Adrenal gland (tissue), 19 donors: ENCODE measurements at places on chromosomes 13 and 19. TPM values are rescaled to one million over a fixed set of nuclear protein-coding genes. Genes with fewer than 3 reads are reported as not detected.

The VAV1 gene
- polyA plus RNA-seq: 4.7 TPM

GRCh38 chr13:80665792-80666333 is 324.9 kb upstream of the SPRY2 start:
- no peaks in the 10 kb centered on the region for H3K27me3 ChIP-seq
- no peaks in the 10 kb centered on the region for H3K4me1 ChIP-seq
- no peak overlapping the region for H3K27ac ChIP-seq
- DNase-seq: no peak

GRCh38 chr13:94123557-94123956 is 355.9 kb downstream of the DCT start:
- H3K27ac ChIP-seq: no peak overlapping the region
- H3K36me3 ChIP-seq: no peaks in the 10 kb centered on the region
- H3K4me1 ChIP-seq: peaks cover 15% of the 10 kb centered on the region
- H3K27me3 ChIP-seq: no peaks in the 10 kb centered on the region
- no peak for DNase-seq
- no peak overlapping the region for H3K4me3 ChIP-seq

GRCh38 chr13:82848766-82849165 is 1033.5 kb downstream of the SLITRK1 start:
- no peak for DNase-seq
- no peaks in the 10 kb centered on the region for H3K36me3 ChIP-seq
- no peaks in the 10 kb centered on the region for H3K27me3 ChIP-seq
- H3K4me1 ChIP-seq: no peaks in the 10 kb centered on the region
- H3K4me3 ChIP-seq: no peak overlapping the region
- no peak overlapping the region for H3K27ac ChIP-seq

DNA sequence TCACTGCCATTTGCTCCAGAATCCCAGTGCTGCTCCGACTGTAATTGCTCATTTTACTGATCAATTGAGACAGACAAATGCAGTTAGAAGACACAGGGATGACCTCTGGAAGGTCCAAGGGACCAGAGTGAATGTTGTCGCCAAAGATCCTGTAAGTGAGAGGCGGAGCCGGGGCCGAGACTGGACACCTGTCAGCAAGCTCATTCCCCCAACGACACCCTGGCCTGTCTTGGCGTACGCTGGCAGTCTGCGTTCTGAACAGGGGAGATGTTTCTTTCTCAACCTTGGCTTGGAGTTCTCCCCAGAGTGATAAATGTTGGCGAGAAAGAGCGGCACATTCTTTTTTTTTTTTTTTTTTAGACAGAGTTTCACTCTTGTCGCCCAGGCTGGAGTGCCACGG is 24.2 kb downstream of the GADD45B start:
- H3K36me3 ChIP-seq: no peaks in the 10 kb centered on the region
- H3K4me3 ChIP-seq: no peak overlapping the region
- H3K27me3 ChIP-seq: no peaks in the 10 kb centered on the region
- H3K27ac ChIP-seq: no peak overlapping the region
- DNase-seq: no peak
- H3K4me1 ChIP-seq: peaks cover 11% of the 10 kb centered on the region

DNA sequence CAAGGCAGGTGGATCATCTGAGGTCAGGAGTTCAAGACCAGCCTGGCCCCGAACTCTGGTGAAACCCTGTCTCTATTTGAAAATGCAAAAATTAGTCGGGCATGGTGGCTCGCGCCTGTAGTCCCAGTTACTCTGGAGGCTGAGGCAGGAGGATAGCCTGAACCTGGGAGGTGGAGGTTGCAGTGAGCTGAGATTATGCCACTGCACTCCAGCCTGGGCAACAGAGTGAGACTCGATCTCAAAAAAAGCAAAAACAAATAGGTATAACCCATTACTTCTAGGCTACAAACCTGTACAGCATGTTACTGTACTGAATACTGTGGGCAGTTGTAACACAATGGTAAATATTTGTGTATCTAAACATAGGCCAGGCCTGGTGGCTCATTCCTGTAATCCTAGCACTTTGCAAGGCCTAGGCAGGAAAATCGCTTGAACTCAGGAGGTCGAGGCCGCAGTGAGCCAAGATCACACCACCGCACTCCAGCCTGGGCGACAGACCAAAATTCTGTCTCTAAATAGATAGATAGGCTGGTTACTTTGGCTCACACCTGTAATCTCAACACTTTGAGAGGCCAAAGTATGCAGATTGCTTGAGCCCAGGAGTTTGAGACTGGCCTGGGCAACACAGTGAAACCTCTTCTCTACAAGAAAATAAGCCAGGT is 63.5 kb downstream of the MYO9B start:
- no peak overlapping the region for H3K4me3 ChIP-seq
- H3K27ac ChIP-seq: peak overlapping the region; percentile 49
- H3K27me3 ChIP-seq: no peaks in the 10 kb centered on the region
- H3K4me1 ChIP-seq: peaks cover 35% of the 10 kb centered on the region

DNA sequence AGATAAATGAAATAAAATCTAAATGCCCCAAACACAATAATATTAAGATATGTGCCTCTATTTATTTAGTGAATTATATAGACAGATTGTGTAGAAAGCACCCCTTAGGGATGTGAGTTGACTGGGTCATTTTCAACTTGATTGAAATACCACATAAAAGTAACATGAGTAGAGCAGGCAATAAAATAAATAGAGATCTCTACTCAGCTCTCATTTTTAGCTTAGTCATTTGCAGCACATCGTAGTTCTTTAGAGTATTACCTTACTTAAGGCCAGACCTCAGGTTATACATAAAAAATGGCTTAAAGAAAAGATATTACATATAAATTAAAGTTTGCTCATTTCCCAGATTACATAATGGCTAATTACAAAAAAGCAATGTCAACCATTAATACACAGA is 1525.6 kb upstream of the PRR20A start:
- H3K27me3 ChIP-seq: no peaks in the 10 kb centered on the region
- H3K4me1 ChIP-seq: no peaks in the 10 kb centered on the region
- no peaks in the 10 kb centered on the region for H3K36me3 ChIP-seq
- no peak for DNase-seq
- no peak overlapping the region for H3K27ac ChIP-seq

GRCh38 chr19:30674656-30675055 is 302.5 kb downstream of the ZNF536 start:
- H3K4me3 ChIP-seq: no peak overlapping the region
- no peaks in the 10 kb centered on the region for H3K27me3 ChIP-seq
- no peak for DNase-seq
- no peaks in the 10 kb centered on the region for H3K36me3 ChIP-seq

GRCh38 chr13:58190577-58190976 is 559.0 kb downstream of the PCDH17 start:
- H3K36me3 ChIP-seq: no peaks in the 10 kb centered on the region
- no peak for DNase-seq
- no peaks in the 10 kb centered on the region for H3K4me1 ChIP-seq

- no peaks in the 10 kb centered on the region for H3K4me1 ChIP-seq
- H3K4me3 ChIP-seq: no peak overlapping the region
- peaks cover 27% of the 10 kb centered on the region for H3K36me3 ChIP-seq
- no peaks in the 10 kb centered on the region for H3K27me3 ChIP-seq
- no peak for DNase-seq
Observed at GRCh38 chr19:29819986-29820385, 8.2 kb downstream of the CCNE1 start.

- H3K4me1 ChIP-seq: no peaks in the 10 kb centered on the region
- no peak for DNase-seq
- no peak overlapping the region for H3K4me3 ChIP-seq
- H3K27me3 ChIP-seq: no peaks in the 10 kb centered on the region
Observed at GRCh38 chr19:7751157-7751783, 3.9 kb upstream of the CD209 start.

DNA sequence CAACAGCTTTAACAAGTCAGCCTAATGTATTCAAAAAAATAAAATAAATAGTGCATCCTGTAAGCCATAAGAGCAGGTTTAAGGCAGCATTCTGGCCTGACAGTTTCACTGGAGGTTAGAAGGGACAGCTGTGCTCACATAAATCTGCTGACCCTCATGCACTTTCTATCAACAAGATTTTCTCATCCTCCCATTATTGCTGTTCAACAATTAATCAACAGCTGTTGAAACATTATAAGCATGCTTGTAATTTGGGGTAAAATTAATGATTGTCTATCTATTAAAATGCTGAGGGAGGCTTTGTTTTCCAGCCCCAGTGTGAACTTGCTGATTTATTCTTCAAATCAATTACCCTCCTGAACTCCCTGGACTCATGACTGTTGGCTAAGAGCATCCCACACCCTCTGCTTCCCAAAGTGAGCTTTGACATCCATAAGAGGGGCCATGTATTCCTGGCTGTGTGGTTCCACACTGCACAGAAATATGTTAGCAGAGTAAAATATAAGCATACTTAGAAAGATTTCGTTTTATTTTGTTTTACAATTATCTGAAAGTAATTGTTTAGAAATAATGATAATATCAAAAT is 492.4 kb downstream of the EFNB2 start:
- no peaks in the 10 kb centered on the region for H3K27me3 ChIP-seq
- H3K4me3 ChIP-seq: no peak overlapping the region
- H3K4me1 ChIP-seq: no peaks in the 10 kb centered on the region
- no peaks in the 10 kb centered on the region for H3K36me3 ChIP-seq
- no peak overlapping the region for H3K27ac ChIP-seq

DNA sequence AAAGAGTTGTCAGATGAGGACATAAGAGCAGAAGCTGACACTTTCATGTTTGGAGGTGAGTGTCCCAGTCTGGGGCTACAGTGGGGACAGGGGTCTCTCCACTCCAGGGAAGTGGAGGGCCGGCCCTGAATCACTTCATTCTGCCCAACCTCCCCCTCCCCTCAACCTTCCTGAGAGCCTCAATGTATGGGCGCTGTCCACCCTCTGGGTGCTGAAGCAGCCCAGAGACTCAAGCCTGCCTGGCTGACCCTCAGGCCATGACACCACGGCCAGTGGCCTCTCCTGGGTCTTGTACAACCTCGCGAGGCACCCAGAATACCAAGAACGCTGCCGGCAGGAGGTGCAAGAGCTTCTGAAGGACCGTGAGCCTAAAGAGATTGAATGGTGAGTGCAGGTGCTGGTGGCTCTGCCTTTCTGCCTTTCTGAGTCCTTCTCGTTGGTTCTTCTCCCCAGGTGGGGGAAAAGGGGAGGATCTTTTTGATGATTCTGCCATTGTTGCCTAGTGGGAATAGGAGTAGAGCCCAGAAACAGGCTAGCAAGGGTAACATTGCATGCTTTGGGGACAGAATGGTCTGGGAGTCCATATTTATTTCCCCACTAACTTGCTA is 8.8 kb downstream of the CYP4F8 start:
- H3K4me3 ChIP-seq: no peak overlapping the region
- H3K36me3 ChIP-seq: no peaks in the 10 kb centered on the region
- H3K27ac ChIP-seq: no peak overlapping the region

GRCh38 chr19:12617646-12618045 is 6.9 kb downstream of the ZNF791 start:
- H3K27me3 ChIP-seq: no peaks in the 10 kb centered on the region
- H3K27ac ChIP-seq: no peak overlapping the region
- H3K4me3 ChIP-seq: no peak overlapping the region
- H3K4me1 ChIP-seq: no peaks in the 10 kb centered on the region
- no peak for DNase-seq

DNA sequence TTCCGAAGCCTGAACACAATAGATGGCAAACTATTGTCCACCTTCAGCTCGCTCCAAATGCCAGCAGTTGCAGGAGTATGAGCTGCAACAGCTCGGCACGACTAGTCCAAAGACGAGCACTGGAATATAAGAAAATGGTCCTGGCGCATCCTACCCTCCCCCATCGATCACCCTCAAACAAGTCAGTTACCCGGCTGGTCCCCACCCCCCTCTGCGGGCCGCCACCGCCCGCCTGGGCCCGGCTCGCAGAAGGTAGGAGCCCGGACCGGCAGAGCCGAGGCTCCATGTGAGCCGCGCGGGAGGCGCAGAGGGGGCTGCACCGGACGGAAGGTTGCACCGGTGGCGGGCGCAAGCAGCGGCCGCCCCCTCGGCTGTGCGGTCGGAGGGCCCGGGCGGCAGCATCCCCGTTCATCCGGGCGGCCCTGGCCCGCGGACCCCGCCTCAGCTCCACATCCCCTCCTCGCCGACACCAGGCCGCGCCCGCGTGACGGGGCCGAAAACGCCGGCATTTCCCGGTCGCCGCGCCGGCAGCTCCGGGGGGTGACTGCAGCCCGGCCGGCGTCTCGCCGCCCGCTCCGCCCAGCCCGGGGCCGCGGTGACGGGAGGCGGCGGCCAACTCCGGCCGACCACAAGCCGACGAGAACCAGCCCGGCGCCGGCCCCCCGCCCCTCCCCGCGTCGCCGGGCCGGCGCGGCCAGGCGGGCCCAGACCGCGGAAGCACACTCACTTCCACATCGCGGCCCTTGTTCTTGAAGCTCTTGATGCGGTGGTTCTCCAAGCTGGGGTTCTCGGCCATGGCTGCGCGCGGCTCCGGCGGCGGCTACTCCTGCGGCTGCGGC is 552 bp downstream of the KPNA3 start:
- H3K36me3 ChIP-seq: no peaks in the 10 kb centered on the region
- peak overlapping the region; percentile 96 for H3K27ac ChIP-seq
- DNase-seq: peak; percentile 58
- H3K4me1 ChIP-seq: no peaks in the 10 kb centered on the region

GRCh38 chr19:1103132-1103707 is 574 bp upstream of the GPX4 start:
- H3K27me3 ChIP-seq: no peaks in the 10 kb centered on the region
- peak overlapping the region; percentile 98 for H3K27ac ChIP-seq

GRCh38 chr19:16420781-16421386 is 50.9 kb downstream of the EPS15L1 start:
- H3K27ac ChIP-seq: peak overlapping the region; percentile 40
- DNase-seq: no peak

DNA sequence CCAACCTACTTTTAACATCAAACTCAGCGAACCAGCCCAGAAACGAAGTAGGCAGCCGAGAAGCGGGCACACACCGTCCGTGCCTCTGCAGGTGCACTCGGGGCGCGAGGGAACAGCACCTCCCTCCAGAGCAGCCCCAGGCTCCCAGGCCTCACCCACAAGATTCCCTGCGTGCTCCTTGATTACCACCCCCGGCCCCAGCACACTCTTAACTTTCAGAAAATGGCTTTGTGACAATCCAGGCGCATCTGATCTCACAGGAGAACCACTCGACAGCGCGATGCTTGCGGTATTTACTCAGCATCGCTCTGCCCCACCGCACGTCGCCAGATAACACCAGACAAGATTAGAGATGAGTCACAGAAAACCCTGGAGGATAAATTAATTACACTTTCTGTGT is 134.9 kb upstream of the SPACA7 start:
- no peak for DNase-seq
- no peaks in the 10 kb centered on the region for H3K27me3 ChIP-seq
- H3K4me1 ChIP-seq: no peaks in the 10 kb centered on the region
- no peak overlapping the region for H3K27ac ChIP-seq
- no peak overlapping the region for H3K4me3 ChIP-seq

DNA sequence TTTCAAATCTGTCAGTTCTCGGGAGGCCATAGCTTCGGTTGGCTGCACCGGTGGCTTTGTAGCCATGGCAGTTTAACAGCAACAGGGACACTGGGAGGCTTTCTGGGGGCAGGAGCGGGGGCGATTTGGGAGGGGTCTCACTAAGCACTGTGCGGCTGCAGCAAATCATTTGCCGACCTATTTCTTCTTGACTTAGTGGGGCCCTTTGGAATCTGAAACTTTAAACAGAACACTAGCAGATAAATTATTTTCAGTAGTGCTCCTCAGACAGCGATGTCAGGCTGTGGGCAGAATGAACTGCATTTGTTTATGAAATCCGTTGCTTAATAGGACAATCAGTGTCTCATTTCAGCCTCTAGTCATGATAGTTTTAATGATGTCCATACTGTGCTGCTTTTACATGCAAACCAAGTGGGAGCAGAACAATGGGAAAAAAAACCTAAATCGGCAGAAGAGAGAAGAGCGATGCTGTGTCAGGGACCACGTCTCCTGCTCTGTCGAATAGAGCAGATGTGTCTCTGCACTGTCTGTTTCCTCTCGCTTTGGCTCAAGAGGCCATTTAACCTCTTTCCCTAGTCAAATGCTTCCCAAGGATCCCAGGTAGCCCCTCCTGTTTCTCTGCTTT is 211.9 kb downstream of the OLFM4 start:
- no peaks in the 10 kb centered on the region for H3K36me3 ChIP-seq
- no peak overlapping the region for H3K27ac ChIP-seq
- H3K4me3 ChIP-seq: no peak overlapping the region
